ENCODE measurements at places on chromosomes 1 and 21.

DNA sequence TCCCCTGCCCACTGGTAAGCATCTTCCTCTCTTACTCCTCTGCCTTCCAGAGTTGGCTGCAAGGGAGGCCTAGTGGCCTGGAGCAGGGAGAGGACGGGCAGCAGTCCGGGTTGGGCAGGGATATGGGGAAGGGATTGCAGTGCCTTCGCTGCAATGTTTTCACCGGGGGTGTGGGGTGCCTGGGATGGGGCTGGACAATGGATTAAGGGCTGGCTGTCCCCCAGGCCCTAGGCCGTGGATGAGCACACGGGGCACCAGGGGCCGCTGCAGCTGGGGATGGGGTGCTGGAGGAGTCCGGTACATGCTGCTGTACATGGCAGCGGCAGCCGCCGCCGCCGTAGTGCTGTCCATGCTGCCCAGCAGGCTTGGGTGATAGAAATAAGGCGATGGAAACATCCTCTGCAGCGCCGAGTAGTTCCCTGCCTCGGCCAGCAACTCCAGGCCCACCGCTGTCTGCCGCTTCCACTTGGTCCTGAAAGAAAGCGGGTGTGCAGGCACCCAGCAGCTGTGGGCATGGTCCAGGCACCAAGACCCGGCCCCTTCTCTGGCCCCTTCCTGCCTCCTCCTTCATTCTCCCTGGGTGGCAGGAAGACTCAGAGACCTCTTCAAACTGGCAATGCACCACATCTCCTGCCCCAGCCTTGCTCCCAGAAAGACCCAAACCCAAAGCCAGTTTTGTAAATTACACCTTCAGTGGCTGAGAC, 4.8 kb downstream of the BARHL2 start:
- no peak for DNase-seq

GRCh38 chr1:9785406-9785805, 38.4 kb downstream of the CLSTN1 start:
- no peak for DNase-seq

DNA sequence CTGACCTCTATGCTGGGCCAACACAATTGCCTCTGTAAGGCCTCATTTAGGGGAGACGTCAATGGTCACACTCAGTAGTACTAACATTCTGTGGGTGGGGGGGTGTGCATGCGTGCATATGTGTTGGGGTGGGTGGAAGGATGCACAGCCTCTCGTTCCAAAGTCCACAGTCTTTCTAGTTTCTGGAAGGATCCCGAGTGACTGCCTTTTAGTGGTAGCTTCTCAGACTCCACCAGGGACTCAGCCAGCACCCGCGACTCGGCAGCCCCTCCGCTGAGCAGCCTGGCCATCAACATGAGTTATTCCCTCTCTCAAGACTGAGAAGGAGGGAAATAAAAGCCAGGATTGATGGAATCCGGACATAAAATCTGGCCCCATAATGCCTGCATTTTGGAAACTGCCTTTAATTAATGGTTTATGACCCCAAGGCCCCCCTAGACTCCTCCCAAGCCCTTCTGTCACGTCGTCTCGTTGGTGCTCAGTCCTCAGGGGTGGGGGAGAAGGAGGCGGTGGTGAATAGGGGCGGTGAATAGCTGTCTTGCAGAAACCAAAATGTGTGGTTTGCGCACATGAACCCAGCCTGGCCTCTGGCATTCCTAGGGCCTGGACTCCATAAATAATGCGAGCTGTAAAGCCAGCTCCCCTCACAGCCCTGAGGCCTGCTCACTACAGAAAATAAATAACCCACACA, 65.1 kb upstream of the TMEM51 start:
- DNase-seq = peak; percentile 30

- no peak for DNase-seq
Observed at GRCh38 chr1:43123031-43123430, 49.1 kb downstream of the EBNA1BP2 start.

DNA sequence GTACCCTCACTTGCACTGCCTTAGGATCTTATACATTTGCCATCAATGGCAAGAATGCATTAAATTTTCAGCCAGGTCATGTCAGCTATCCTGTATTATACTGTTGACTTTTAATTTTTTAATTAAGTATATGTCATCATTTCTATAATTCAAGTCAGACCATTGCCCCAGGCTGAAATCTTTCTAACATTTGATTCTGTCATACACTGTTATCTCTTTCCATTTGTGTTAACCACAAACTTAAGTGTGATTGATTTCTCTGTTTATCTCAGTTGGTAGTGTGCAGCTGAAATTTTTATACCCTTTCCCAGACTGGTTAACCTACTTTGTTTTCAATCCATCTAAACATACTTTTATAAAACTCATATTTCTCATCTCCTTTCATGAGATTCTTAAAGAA, 153.3 kb downstream of the ZP4 start:
- no peak for DNase-seq

- peak; percentile 49 for DNase-seq
Observed at GRCh38 chr1:15848143-15848928, 829 bp downstream of the SPEN start.

- DNase-seq = no peak
Observed at GRCh38 chr21:35399706-35400105, 350.6 kb upstream of the RUNX1 start.

DNA sequence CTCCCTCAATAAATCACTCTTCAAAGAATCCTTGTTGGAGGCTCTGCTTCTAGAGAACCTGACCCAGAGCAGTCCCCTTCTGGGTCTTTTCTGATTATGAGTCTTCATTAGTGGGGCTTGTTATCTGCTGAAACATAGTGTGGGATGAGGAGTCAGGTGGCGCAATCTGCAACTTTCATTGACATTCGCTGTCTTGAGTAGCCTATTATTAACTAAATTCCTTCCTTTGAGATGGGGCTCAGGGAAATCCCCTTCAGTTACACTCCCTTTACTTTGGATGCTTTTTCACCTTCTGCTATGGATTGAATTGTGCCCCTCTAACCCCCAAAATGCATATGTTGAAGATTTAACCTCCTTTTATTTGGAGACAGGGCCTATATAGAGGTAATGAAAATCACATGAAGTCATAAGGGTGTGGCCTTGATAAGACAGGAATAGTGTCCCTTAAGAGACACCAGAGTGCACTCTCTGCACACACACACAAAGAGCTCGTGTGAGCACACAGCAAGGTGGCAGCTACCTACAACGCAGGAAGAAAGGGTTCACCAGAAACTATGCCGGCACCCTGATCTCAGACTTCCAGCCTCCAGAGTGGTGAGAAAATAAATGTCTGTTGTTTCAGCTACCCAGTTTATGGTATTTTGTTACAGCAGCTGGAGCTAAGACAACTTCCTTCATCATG, 19.5 kb downstream of the DIO1 start:
- no peak for DNase-seq

DNA sequence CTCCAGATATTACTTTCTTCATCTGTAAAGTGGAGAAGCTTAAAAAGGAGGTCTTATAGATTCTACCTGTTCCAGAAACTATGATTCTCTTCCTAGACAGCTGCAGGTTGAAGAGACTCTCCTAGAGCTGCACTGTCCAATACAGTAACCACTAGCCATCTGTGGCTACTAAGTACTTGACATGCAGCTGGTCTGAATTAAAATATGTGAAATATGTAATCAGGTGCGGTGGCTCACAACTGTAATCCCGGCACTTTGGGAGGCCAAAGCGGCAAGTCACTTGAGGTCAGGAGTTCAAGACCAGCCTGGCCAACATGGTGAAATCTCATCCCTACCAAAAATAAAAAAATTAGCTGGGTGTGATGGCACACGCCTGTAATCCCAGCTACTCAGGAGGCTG, 15.8 kb downstream of the APP start:
- no peak for DNase-seq

DNA sequence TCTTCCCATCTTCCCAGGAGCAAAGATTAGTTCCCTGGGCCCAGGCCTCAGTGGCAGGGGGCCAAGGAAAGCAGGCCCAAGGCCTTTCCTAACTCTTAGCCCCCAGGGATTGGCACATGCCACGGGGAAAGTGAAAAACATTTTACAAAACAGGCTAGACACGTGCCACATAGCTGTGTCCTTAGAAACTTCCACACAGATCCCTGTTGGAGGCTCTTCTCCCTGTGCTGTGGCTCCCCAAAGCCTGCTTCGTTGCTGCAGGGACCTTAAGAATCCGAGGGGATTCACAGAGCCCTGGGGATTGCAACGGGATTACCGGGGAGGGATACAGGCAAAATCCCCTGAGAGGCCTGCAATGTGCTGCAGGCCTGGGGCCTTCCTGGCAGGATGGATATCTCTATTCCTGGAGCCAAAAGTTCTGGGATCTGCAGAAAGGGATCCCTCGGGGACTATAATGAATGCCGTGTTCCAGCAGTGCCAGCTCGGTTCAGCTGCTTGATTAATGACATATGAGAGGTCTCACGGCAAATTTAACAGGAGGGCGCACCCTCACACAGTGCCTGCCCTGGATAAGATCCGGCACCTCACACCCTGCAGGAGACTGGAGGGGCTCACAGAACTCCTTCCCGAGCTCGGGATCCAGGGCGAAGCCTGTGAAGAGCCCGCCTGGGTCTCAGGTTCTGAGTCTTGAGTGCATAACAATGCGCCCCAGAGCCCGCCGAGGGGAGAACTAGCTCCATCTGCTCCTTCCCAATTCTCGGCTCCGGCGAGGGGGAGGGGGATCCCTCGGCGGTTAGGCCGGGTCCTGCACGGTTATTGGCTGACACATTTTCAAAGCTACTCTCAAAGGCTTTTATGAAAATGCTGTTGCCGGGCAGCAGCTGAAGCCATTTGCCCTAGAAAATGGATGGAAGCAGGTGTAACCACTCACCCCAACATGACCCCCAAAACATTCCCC, 15.3 kb upstream of the RGS8 start:
- DNase-seq = peak; percentile 28

- no peak for DNase-seq
Observed at GRCh38 chr1:38577937-38578270, 281.7 kb downstream of the RRAGC start.

- no peak for DNase-seq
Observed at GRCh38 chr1:156050376-156050775, 3.2 kb downstream of the UBQLN4 start.

DNA sequence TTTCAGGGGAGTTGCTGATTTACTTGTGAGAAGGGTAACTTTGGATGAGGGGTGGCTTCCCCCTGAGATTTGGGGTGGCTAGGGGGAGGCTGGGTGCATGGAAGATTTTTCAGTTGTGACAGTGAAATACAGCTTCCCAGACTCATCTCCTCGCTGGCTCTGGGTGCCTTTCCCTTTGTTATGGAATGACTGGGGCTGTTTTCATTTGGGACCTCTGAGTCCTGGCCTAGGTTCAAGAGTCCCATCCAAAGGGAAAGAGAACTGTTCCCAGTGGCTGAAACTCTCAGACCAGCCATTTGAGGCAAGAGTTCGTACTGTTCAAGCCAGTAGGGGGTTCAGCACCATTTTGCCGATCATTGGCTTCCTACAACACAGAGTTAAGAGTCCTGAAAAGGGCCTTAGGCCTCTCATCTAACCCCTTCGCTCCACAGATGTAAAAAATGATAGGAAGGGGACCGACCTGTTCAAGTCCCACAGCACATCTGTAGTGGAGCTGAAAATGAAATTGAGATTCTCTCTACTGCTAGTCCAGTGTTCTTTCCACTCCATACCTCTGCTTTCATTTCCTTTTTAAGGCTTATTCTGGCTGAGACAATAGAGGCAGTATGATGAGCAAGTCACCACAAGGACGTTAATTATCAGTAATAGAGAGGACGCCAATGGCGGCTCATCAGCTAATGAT, 958 bp downstream of the DDR2 start:
- DNase-seq = peak; percentile 42

- no peak for DNase-seq
Observed at GRCh38 chr1:15684042-15684461, at the start of gene PLEKHM2. PLEKHM2 (plus strand) TSS chr1:15684320; CDS start chr1:15684559, 239 bp downstream.

DNA sequence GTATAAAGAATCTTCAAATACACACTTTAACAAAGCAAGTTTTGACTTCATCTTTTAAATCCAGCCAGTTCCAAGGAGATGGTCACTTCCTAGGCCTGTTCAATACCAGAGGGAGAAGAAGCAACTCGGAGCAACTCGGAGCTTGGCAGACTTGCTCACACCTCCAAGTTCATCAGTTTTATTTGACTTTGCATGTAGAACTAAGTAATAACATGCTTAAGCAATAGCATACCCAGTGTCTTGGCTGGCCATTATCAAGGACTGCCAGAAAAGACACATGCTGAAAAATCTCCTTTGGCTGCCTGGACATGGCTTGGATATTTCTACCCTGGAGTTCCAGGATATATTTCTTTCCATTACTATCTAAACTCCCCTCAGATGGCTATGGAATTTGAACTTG, 52.6 kb downstream of the GNG12 start:
- DNase-seq = no peak

DNA sequence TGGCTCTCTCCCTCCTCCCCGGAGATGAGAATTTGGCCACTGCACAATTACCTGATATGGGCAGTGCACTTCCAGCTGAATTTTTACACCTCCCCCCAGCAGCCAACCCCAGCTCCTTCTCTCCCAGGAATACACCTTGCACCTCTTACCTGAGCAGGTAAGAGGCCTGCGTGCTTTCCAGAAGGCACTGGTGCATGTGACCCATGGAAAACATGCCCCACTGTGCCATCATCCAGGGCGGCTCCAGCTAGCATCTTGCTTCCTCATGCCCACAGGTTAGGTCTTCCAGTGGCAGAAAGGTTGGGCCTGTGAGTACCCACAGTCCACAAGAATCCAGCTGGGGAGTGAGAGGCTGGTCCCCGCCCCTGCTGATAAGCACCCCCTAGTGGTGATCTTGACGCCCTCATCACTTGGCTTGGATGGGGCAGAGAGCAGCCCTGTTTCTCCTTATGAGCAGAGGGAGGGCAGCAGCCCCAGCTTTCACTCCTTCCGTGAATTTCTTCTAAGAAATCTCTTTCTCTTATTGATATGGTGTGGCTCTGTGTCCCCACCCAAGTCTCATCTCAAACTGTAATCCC, 57.8 kb downstream of the EDARADD start:
- DNase-seq = no peak

DNA sequence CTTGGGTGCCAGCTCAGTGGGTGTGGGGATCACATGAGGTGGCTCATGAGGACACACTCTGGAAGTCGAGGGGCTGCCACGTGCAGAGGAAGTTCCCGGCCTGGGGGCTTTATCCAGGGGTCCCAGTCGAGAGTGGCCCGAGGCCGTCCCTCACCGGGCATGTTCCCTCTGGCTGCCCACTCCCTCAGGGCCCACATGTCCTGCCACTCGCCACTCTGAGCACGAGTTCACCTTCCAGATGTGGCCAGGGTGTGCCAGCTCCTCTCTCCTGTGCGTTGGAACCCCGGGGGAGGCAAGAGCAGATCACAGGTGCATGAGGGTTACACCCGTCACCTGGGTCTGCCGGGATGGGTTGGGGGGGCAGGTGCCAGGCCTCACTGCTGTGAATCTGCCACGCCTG, 14.6 kb downstream of the TMEM201 start:
- no peak for DNase-seq

Measured in ovary (tissue), 10 donors.